ENCODE measurements at places on chromosomes 3 and 15.

DNA sequence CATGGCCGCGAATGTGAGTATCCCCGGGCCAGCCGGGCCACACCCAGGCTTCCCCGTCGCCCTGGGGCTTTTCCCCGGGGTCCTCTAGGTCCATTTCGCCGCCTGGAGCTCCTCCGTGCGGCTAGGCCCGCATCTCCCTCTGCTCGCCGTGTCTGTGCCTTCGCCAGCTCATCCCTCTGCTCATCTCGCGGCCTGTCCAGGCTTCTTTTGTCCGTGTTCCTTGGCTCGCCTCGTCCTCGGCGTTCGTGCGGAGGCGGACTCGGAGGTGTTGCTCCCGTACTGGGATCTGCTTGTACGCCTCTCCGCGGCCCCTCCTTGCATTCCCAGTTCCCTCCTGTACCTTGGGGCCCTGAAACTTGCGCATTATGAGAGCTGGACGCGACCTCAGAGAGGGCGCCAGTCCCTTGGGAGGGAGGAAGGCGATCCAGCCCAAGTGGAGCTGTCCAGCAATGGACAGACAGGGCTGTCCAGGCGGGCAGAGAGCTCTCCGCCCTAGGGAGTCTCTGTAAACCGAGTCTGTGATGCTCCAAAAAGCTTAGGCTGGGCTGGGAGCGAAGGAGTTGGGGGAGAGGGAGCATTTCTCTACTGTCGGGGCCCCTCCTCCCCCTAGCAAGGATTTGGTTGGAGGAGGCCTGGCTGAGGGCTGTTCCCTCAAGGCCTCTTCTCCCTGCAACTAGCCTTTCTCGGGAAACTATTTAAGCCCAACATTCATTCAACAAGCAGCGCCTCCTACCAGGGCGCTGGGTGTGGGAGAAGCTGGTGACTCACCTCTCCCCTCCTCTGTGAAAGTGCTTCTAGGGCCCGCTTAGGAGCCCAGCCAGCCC, 553 bp downstream of the TMEM43 start:
- peak; percentile 53 for DNase-seq

DNA sequence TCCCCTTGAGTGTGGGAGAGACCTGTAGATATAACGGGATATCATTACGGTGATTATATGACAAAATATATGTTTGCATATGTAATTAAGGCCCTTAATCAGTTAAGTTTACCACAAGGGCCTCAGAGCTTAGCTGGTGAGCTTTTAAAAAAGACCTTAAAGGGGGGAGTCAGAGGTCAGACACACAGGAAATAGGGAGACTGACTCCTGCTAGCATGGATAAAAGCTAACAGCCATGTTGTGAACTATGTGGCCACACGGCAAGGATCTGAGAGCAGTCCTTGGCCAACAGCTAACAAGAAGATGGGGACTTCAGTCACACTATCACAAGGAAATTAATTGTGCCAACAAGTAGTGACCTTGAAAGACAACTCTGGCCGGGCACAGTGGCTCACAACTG, 3.1 kb downstream of the STAG1 start:
- DNase-seq = no peak

GRCh38 chr3:168219530-168219929, 123.8 kb upstream of the GOLIM4 start:
- no peak for DNase-seq

- DNase-seq = no peak
Measured at GRCh38 chr15:52626671-52627369, 52.4 kb downstream of the ATOSA start.

DNA sequence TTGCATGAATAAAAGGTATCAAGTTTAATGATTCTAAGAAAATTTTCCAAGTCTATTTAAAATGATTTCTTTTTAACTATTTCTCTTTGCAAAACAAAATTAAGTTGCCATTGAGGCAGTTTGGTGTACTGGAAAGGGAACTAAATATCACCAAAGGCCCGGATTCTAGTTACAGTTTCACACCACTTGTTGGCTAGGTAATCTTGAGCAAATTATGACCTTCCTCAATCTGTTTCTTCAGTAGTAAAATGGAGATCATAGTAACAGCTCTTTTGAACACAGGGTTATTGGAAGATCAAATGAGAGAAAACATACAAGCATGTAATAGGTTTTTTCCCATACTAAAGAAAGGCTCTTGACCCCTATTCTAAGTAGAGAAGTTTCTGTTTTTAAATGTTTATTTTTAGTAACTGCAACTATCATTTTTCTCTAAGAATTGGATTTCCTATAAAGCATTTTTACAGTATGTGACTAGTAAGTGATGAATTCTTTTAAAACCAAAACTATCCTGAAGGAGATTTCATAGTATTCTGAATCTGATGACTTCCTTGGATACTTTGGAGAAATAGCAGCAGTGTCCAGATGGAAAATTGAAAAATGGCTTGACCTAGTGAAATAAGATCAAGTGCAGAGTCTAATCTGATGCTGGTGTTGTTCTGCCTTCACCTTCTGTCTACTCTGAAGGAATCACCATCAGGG, 15.7 kb downstream of the SCAANT1 start:
- DNase-seq = no peak

DNA sequence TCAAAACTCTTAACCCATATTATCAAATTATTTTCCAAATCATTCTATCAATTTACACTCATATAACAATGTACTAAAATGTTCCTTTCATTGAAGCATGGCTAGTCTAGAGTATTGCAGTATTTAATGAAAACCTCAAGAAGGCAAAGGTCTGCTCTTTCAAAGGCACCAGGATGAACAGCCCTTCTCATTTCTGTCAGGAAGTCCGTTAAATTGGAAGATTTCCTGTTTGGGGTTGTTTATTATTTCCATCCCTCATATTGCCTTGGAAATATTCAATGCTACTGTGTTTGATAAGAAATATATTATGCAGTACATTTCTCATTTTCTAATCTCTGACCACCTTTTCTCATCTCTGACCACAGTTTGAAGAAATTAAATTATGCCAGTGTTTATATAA, 25.1 kb downstream of the ACKR4 start:
- DNase-seq = no peak
